ACHN (cell line): ENCODE measurements at places on chromosomes 12 and 14.
A peak's percentile ranks its signal among the peaks of the same experiment; 100 is the strongest.

GRCh38 chr12:127170226-127171180 lies 1096.5 kb upstream of the TMEM132C start:
- no peak for DNase-seq

- DNase-seq = peak; percentile 90
These were observed 116.2 kb downstream of the NUAK1 start for GRCh38 chr12:106022568-106023012.

DNA sequence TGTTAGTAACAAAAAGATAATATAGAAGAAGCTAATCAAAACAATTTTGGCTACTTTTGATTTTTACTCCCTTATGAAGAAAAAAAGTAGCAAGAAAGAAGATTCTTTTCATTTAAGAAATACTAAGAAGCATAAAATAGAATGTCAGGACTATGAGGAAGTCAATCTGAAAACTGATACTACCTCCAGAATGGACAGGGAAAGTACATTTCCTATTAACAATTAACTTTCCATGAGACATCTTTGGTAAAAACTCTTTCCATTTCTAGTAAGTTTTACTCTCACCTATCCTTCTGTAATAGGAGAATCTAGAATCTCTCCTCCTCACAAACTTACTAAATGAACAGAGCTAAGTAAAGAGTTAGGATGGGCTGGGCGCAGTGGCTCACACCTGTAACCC lies 51.3 kb upstream of the NPFF start:
- DNase-seq = peak; percentile 37

- no peak for DNase-seq
These were observed 393.4 kb upstream of the TMPO start for GRCh38 chr12:98121963-98122362.

DNA sequence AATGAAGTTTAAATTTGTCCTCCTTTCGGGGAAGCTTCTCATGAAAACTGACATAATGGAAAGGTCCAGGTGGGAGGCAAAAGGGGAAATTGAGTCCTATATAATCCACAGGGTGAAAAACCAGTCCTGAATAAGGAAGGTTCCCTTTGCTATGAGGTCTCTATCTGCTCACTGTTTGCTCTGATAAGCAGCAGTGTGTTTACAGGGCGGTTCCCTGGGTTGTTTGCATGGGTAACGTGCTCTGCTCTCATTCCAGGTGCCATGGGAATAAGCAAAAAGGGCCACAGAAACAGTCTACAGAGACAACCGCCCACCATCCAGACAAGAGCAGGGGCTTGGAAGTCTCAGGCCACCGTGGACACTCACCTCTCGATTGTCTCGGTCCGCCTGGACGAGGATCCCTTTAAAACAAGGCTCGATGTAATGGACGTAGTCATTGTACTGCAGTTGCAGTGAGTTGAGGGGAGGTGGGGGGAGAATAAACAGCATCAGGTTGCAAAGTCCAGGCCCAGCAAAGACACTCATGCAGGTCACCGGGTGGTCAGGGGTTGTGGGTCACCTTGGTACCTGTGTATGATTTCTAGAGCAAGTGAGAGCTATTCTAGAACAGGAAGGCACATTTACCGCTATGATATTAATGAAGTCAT lies 32.7 kb downstream of the CACNA2D4 start:
- no peak for DNase-seq

DNA sequence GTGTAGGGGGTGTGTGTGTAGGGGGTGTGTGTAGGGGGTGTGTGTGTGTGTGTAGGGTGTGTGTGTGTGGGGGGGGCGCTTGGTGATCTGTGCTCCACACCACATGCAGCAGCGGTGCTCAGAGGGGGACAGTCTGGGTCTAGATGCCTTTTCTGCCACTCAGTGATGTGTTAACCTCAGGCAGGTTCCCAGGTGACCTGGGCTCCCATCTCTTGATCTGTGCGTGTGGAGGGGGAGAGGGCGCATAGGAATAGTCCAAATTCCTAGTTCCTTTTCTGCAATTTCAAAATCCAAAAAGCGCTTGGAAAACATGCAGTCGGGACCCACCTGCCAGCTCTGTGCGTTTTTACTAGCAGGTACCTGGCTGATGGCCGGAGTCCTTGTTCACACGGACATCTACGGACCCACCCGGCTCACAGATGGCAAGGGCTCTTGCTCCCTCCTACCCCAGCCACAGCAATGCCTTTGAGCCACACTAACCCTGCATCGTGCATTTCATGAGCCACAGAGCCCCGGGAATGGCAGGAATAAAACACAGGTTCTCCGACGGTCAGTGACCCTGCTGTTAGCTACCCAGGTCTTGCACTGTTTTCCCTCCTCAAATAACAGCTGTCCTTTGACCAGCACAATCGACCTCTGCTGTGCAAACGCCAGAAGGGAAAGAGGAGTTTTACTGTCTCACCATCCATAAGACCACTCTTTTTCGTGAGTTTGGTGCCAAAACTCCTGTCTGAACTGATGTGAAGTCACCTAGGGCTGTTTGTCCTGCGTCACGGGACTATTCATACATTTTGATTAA lies 120.8 kb downstream of the GLT1D1 start:
- DNase-seq = no peak

- no peak for DNase-seq
These were observed 1037.1 kb downstream of the GALC start for GRCh38 chr14:86955771-86956354.

GRCh38 chr12:90954921-90955320 lies at the start of gene CCER1:
Gene CCER1, minus strand, starts transcription at chr12:90955176. Its CDS starts 434 bp downstream, at chr12:90954742.
- no peak for DNase-seq

DNA sequence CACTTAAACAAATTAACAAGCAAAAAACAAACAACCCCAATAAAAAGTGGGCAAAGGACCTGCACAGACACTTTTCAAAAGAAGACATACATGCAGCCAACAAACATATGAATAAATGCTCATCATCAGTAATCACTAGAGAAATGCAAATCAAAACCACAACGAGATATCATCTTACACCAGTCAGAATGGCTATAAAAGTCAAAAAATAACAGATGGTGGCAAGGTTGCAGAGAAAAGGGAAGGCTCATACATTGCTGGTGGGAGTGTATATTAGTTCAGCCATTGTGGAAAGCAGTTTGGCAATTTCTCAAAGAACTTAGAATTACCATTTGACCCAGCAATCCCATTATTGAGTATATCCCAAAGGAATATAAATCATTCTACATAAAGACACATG lies 34.6 kb upstream of the NT5DC3 start:
- DNase-seq = no peak

DNA sequence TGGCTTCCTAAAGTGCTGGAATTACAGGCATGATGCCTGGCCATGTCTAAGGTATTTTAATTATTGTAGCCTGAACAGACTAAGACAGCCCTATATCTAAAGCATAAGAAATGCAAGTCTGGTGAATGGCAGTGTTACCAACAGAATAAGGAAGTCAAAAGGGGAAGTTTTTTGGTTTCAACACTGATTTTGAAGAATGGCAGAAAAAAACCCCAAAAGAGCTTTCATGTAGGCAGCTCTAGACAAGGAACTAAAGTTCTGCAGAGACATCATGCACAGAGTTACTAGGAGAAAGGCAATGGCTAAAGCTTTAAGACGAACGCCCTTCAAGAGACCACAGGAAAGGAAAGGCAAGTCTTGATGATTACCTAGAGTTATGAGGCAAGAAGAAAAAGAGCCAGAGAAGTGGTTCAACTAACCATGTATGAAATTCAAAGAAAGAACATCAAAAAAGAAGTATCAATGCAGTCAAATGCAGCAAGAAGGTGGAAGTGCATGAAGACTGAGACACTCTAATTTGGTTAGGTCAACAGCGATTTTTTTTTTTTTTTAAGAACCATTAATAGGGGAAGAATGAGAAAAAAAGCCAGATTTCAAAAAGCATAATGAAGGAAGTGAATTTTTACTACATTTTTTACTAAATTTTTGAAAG lies 50.8 kb downstream of the RPS6KA5 start:
- DNase-seq = no peak

GRCh38 chr12:125360540-125360939 lies 295.3 kb downstream of the AACS start:
- no peak for DNase-seq

GRCh38 chr14:30559638-30560091 lies 707 bp downstream of the G2E3 start:
- peak; percentile 51 for DNase-seq

DNA sequence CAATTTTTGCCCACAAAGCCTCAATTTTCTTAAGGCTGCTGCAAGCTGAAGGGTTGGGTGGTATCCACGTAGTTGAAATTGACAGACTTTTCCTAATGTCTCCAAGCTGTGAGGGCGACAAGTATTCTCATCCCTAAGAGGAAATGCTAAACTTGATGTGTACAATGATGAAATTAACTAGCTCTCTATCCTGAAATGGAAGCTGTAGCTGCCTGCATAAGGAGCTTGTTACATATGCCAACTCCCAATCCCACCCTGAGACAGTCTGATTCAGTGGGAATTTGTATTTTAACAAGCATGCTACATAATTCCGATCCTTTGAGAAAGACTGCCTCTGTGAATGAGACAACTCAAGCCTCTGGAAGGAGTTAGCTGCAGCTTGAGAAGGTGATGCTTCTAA lies 45.7 kb upstream of the MDM1 start:
- no peak for DNase-seq

DNA sequence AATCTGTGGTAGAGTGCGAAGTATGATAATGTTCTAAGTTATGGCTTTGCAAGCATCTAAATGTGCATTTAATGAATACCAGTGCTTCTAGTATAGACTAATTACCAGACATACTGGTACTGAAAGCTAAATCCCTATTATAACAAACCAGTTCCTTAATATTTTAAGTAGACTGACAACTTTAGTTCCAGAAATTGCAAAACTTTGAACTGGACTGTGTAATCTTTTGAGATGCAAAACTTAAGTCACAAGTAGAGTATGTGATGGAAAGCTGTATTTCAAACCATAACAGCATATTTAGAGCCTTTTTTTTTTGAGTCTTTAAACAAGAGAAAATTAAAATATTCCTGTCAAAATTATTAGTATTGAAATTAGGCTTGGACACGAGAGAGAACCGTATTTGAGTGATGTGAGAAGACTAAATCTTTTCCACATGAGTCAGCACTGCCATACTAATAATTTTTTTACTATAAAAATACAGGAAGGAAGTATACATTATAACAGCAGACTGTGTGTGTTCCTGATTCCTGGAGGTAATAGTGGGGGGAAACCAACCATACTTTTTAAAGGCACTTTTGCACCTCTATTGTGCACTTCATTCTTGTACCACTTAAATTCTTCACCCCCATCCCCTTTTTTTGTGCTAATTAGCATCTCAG lies 45.5 kb downstream of the PPM1A start:
- no peak for DNase-seq

- no peak for DNase-seq
These were observed 207.7 kb downstream of the SLC6A15 start for GRCh38 chr12:84704856-84705255.

GRCh38 chr14:58815794-58816193 lies 178.0 kb downstream of the DACT1 start:
- DNase-seq = no peak

- peak; percentile 34 for DNase-seq
These were observed 611 bp downstream of the SARNP start for GRCh38 chr12:55816881-55817344.

DNA sequence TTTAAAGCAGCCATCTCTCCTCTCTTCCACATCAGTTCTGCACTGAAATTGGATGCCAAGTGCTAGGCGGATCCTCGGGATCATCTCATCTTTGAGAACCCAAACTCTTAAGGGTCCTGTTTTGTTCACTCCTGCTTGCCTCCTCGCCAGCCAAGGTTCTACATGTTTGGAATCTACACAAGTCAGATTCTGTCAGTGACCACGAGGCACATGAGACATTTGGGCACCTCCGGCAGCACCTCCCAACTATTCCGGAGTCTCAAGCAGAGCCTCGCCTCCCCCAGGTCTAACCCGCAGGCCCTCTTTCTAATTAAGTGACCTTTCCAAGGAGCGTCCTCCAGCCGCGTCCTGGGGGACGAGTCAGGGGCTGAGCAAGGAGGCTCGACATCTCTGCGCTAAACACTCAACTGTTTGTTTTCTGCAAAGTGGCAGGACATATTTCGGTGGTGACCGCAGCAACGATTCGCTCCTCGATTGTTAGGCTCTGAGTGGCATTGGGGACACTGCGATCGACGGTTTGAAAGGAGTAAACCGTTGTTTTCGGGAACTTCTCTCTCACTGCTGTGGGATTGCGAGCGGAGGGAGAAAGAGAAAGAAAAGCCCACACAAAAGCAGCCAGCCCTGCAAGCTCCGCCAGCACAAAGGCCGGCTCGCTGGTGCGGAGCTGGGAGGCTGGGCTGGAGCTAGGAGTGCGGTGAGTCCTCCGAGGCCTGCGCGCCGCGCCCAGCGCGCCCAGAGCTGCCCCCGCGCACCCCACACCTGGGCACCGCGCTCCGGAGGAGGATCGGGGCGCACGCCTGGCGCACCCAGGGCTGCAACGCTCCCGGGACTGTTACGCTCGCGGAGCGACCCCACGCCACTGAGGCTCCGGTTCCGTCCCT lies 640 bp downstream of the ARMH4 start:
- DNase-seq = peak; percentile 38

DNA sequence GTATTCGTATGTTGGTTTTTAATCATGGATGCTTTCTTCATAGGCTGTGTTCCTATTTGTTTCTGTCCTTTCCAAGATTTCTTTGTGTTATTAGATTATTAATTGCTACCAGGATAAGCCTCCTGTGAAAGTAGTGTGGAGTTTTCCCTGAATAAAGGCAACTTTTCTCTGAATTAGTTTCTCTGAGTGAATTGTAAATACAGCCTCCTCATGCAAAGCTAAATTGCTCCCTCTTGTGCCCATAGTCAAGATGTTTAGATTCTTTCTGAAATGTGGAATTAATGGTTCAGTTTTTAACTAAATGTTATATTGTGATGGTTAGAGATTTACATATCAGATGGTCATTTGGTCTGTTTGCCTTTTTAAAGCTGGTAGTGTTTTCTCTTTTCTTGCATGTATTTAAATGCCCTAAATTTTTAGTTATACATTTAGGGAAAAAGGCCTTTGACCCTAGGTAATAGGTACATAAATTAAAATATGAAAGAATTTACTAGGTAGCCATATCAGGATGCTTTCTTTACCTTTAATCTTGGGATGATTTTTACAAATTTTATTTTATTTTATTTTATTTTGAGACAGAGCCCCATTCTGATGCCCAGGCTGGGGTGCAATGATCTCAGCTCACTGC lies 8.9 kb downstream of the APAF1 start:
- peak; percentile 82 for DNase-seq

DNA sequence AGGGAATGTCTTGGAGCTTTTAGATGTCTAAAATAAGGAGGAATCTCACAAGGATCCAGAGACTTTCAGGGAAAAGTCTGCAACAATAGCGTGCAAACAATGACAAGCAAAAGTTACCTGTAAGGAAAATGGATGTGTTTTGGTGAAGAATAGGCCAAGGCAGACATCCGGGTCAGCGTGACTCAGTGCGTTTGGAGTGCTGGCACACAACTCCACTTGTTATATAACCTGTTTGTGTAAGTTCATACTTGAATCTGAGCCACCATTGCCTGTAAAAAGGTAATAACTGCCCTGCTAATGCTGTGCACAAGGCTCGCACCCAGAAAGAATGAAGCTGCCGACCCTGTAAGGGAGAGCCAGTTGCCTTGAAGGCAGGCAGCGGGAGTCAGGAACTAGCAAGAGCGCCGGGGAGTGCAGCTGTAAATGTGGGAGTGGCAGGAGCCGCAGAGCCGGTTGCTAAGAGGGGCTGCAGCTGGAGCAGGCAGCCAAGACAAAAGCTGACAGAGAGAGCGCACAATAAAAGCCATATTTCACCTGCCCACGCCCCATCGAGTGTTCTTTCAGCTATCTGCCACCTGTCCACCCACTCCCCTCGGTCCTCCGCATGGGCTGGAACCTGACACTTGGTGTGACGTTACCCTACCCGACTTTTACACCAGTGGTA lies 638.5 kb upstream of the MIS18BP1 start:
- no peak for DNase-seq
